ENCODE measurements at places on chromosomes 5 and 9.

DNA sequence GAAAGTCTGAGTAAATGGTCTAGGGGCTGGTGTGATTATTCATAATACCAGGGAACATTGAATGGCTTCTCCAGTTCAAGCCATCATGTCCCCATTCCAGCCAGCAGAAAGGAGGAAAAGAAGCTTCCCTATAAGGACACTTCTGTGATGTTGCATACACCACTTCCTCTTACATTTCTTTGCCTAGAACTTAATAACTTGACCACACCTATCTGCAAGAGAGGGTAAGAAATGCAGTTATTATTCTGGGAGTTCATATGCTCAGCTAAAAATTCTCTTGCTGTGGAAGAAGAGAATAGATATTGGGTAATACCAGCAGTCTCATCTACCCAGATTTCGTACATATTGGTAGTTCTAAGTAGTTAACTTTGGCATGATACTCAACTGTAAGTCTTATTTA is 166.1 kb downstream of the SLC28A3 start:
- no peak for DNase-seq

DNA sequence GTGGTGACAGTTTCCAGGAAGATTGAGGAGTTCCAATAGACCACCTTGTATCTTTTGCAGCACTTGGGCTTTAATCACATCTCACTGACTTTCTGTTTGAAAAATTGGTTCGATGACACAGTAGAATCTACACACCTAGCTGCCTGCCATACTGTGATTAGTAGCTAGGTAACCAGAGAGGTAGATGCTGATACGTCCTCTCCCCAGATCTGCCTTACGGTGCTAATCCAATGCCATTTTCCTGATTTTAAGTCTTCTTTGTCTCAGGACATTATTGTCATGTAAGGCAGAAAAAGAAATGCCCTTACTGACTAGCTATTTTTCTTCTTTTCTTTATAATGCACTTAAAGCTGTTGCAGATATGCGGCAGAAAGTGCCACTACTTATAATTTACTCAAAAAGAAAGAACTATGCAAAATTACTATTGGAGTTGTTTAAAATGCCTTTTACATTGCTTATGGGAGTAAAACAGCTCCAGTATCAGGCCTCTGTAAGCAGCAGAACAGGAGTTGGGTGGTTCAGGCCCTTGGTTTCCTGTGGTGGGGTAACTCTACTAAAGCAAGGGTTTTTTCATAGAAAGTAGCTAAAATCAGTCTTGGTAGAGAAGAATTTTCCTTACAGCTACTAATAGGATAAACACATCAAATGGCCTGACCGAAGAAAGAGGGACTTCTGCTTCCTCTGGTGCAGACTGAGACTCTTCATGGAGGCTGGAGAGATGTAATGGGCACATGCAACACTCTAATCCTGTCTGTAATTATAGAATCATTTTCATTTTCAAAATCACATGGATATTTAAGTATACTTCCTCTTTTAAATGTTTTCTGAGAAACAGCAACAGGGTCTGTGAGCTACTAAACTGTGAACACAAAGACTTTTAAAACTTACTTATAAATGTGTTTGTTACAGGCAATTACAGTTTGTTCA is 177.2 kb downstream of the MAPKAP1 start:
- DNase-seq: no peak

GRCh38 chr5:39205550-39205949 is 13.8 kb downstream of the FYB1 start:
- DNase-seq: no peak

GRCh38 chr5:157600252-157600651 is 24.7 kb upstream of the ADAM19 start:
- no peak for DNase-seq

DNA sequence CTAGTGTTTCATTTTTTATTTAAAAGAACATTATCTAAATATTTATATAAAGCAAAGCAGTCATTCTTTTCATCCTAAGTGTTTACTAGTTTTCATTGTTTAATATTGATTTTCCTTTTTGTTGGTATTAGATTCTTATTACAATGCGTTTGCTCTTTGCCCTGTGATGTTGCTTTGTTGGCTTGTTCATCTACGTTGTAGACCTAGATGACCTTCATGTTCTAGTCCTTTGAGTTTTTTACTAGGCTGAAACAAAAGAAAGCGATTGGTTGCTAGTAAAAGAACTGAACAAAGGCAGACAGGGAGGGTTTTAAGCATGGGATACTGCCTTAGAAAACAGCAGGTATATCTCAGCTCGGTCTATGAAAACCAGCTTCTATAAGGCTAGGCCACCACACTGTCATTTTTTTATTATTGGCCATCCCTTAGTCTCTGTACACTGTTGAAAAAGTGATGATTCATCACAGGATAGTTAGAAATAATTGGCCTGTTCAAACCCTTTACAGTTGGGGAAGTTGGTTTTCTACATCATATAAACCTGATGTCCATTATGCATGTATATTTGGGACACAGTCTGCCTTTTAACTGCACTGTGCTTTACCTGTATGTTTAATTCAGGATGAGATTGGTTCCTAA is 119.0 kb downstream of the ZCCHC7 start:
- no peak for DNase-seq

- no peak for DNase-seq
Measured at GRCh38 chr9:101674165-101674564, 64.3 kb downstream of the GRIN3A start.

DNA sequence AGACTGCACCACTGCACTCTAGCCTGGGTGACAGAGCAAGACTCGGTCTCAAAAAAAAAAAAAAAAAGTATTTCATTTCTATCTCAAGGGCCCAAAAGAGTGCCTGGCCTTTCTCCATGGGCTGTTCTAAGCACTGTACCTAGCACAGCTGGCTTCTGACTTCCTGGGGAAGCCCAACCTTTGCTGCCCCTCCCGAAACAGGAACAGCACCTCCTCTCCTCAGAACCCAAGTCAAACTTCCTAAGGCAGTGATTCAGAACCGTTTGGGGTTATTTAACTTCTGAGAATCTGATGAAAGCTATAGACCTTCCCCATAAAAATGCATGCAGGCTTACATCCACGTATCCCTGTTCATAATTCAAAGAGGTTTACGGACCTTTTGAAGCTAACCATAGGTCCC is 57.8 kb downstream of the NRG2 start:
- DNase-seq: no peak

GRCh38 chr5:175501759-175502158 is 23.4 kb downstream of the SFXN1 start:
- DNase-seq: no peak

GRCh38 chr9:129964901-129965734 is 77.9 kb downstream of the FNBP1 start:
- DNase-seq: no peak

GRCh38 chr9:83981126-83981871 is 694 bp downstream of the RMI1 start:
- DNase-seq: no peak

DNA sequence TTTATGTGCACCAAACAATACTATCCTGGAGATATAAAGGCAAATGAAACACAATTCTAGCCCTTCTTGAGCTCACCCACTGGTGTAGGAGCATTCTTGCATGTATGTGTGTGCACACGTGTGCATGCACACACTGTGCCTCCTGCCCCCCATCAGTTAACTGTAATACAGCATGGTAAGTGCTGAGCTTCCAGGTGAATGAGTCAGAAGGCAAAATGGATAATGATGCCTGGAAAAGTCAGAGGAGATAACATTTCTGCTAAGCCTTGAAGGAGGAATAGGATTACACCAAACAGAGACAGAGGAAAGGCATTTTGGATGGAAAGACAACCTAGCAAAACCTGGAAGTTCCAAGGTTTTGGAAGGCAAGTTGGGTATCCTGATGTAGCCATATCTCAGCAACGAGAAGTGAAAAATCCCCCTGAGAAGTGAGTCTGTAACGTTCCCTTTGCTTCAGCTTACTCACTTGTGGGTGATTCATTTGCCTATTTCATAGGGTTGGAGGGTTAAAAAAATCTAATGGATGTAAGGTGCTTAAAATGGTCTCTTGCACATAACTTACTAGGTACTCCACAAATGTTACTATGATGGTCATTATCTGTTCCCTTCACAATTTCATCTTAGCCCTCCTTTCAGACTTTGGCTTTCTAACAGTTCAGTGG is 101.4 kb upstream of the STC2 start:
- DNase-seq: no peak

- no peak for DNase-seq
Measured at GRCh38 chr5:173789031-173789920, 98.9 kb upstream of the CPEB4 start.

GRCh38 chr5:73999297-73999696 is 373.3 kb downstream of the ARHGEF28 start:
- DNase-seq: no peak

- DNase-seq: no peak
Measured at GRCh38 chr5:176781054-176781375, 29.3 kb upstream of the UNC5A start.

- DNase-seq: no peak
Measured at GRCh38 chr5:54526604-54527288, 9.2 kb downstream of the SNX18 start.

DNA sequence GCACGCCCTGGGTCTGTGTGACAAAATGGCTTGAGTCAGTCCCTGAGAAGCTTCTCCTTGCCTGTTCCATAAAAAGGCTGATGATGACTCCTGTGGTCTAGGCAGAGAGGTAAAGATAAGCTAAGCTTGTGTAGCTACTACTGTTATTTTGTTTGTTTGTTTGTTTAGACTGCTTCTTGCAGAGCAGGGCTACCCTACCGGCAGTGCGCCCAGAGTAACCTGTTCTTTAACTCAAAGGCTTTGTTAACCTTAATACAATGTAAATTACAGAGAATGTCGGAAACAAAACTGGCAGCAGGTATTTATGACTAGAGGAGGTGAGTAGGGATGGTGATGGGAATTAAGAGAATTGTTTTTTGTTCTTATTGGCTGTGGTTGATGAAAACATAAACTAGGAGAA is 87.6 kb downstream of the F2RL2 start:
- DNase-seq: no peak

DNA sequence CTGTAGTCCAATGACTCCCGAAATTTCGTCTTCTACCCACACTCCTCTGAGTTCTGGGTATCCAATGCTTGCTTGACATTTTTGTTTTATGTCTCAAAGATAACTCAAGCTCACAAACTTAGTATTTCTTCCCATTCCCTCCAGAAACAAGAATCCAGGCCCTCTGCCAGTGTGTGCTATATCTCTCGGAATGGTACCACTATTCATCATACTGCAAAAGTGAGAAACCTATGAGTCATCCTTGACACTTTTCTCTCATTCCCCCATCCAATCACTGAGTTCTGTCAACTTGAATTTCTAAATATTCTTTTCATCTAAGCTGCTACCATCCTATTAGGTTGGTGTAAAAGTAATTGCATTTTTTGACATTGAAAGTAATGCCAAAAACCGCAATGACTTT is 9.8 kb downstream of the SLC12A2 start:
- DNase-seq: no peak

- DNase-seq: no peak
Measured at GRCh38 chr5:178418031-178418430, 172.2 kb downstream of the COL23A1 start.

DNA sequence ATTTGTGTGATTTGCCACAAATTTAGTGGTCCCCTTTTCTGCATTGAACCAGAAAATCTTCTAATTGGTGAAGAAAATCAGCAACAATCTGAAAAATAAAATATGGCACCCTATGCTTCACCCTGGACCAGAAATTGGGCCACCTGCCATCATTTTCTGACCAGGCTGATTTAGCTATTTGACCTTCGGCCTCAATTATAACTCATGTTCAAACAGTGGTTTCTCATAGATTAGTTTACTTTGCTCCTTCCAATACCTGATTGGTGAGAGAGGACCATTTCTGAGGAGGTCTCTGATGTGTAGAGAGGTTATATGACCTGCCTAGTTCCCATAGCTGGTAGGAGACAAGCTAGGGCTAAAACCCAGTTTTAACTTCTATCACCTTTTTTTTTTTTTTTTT is 59.0 kb downstream of the PTTG1 start:
- no peak for DNase-seq

DNA sequence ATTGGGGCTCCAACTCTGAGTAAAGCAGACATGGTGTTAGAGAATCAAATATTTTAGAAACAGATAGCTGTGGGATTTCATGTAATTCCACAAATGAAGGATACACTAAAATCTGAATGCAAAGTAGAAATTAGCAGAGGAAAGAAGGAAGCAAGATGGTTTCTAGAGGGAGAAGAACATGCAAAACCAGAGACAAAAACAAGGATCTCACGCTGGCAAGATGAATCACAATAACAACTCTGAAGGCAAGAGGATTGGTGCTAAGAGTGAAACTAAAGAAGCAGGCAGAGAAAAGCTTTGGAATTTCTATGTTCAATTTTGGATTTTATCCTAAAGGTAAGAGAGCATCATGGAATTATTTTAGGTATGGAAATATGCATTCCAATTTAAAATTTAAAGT is 857.2 kb upstream of the COX7C start:
- DNase-seq: no peak
